ENCODE measurements at places on chromosomes 16 and 17. TPM values are rescaled to one million over a fixed set of nuclear protein-coding genes. Genes with fewer than 3 reads are reported as not detected.

Gene BAIAP3
- 3.9 TPM for total RNA-seq

Gene ABI3
- total RNA-seq: 8.5 TPM

Gene GNGT2
- total RNA-seq: 1.3 TPM

Gene PRCD
- 9.8 TPM for total RNA-seq

Gene GPR142
- total RNA-seq: 1.1 TPM

Gene P2RX5
- total RNA-seq: 1.8 TPM

Gene CCL8
- 10.3 TPM for total RNA-seq

Gene DLX3
- total RNA-seq: 0.22 TPM

DNA sequence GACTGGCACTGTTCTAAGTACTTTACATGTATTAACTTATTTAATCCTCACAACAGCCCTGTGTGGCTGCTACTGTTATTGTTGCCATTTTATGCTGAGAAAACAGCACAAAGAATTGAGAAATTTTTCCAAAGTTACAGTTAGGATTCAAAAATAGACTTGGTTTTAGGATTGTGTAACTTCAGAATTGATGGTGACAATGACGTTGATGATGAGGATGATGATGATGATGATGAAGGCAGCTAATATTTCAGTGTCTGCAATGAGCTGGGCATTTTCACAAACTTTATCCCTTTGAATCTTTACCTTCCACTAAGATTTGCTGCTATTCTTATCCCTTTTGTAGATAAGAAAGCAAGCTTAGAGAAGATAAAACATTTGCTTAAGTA lies 22.1 kb downstream of the PRKCB start:
- no peak for DNase-seq

GRCh38 chr17:17481860-17482259 lies 5.1 kb downstream of the MED9 start:
- DNase-seq: no peak

DNA sequence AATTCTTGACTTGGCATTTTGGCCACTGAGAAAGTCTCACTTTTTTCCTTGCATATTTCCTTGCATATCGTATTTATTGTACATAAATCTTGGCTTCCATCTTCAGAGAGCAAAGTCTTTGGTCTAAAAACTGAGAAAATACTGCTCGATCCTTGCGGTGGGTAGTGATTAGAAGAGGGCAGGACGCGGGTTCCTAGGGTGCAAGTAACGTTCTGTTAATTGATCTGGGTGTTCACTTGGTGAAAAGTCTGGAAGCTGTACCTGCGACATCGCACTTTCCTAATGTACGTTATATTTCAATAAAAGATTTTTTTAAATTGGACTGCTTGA lies 758 bp upstream of the UBALD2 start:
- no peak for DNase-seq

DNA sequence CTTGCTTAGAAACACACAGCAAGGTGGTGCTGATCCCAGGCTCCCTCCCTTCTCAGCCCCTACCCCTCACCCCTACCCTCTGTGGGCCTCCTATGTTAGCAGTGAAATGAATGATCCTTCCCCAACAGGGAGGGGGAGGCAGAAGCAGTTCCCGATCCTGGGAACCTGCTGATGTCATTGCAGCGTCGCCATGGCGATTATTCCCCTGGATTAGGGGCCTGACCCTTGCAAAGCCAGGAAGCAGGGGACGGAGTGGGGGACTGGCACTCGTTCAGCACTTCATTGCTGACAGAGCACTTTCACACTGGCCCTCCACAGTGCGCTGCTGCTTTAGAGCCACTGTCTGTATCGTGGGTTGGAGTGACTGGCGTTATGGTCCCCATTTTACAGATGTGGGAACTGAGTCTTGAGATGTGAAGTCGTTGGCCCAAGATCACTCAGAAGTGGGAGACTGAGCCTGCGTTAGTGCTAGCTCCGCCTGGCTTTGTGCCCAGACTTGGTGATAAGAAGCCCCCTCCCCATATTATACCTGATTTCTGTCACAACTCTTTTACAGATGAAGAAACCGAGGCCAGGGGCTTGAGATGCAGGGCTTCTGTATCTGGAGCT lies 26.6 kb downstream of the LASP1 start:
- no peak for DNase-seq

DNA sequence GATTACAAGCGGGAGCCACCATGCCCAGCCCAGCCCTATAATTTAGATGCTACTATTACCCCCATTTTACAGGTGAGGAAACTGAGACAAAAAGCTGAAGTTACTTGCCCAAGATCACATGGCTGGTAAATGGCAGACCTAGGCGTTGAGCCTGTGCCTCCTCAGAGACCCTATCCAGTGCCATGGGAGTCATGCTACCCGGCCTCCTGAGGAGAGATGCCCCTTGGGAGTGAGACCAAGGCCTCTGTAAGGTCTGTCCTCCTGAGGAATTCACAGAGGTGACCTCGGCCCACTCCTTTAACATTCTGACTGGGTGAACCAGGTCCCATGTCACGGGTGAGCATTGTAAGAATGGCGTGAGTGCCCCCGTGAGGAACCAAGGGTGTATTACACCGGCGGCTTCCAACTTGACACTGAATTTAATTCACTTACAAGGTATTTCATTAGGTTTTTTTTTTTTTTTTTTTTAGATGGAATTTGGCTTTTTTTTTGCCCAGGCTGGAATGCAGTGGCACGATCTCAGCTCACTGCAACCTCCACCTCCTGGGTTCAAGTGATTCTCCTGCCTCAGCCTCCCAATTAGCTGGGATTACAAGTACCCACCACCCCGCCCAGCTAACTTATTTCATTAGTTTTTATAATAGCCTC lies 95.7 kb downstream of the ABCC6 start:
- DNase-seq: peak; percentile 81

- DNase-seq: no peak
Measured at GRCh38 chr17:49343273-49343672, 18.8 kb downstream of the ZNF652 start.

- DNase-seq: no peak
Measured at GRCh38 chr17:31627960-31628359, 231.1 kb downstream of the COPRS start.

DNA sequence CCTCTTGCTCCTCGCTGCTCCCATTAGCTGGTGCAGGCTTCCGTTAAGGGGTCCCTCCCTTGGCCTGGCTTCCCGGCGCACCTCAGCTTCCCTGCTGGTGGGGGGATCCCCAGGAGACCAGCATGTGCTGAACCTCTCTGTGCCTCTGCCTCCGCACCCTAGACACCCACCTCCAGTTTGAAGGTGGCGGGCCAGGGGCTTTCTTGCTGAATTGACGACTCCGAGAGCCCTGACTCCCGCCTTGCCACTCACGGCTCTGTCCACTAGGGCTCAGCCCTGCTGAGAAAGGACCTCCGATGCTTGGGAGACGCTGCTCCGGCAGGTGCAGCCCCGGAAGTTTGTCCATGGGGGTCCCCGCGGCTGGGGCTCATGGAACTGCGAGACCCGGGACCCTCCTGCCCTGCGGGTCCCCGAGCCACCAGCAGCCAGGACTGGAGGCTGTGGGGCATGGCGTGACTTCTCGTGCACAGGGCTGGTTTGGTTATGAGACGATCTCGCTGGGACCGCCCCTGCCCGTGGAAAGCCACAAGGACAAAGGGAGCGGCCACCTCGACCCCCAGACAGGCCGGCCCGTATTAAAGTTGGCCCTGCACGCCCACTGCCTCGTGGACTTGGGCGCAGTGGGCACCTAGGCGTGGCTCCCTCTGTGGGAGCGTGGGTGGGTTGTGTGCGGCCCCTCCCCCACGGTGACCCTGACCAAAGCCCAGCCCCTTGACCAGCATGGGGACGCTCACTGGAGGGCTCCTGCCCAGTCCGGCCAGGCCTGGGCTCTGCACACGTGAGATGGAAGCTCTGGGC lies 8.1 kb downstream of the CHMP6 start:
- DNase-seq: no peak

DNA sequence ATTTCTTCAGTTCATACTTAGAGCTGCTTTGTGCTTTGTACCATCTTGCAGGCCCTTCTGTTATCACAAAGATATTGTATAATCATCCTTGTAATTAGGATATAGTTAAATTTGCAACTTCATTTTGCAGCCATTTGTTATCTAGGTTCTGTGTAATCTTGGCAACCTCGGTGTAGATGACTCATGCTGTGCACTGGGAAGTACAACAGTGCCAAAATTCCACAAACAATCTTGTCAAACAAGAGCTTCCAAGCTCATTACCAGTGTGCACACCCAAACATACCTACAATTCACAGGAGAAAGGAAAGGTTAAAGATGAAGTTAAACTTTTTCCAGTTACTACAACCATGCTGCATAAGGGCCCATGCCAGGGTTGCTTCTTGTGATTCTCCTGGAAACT lies 1231.8 kb downstream of the CDH11 start:
- DNase-seq: no peak

- DNase-seq: no peak
Measured at GRCh38 chr17:77569846-77570564, 388.5 kb upstream of the TNRC6C start.

DNA sequence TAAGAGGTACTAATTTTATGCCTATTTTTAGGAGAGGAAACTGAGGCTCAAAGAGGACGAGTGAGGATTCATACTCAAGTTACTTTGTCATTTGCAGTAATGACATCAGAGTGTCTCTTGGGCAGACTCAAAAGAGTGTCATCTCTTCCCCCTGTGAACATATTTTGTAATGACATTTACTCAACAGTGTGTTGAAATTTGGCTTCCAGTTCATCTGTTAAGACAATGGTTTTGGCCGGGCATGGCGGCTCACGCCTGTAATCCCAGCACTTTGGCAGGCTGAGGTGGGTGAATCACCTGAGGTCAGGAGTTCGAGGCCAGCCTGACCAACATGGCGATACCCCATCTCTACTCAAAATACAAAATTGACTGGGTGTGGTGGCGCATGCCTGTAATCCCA lies 28.9 kb downstream of the WFDC1 start:
- DNase-seq: no peak

DNA sequence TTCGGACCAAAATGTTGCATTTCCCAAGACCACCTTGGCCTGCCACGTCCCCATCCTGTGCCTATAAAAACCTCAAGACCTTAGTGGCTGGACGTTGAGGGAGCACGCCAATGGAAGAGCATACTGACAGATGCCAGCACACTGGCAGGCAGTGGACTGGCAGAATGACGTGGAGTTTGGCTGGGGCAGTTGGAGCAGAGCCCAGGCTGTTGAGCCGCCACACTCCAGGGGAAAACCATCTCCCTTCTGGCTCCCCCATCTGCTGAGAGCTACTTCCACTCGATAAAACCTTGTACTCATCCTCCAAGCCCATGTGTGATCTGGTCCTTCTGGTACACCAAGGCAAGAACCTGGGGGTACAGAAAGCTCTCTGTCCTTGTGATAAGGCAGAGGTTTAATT lies 494.1 kb downstream of the CDH11 start:
- no peak for DNase-seq

- DNase-seq: no peak
Measured at GRCh38 chr16:14539631-14540030, 90.4 kb downstream of the PARN start.

GRCh38 chr17:35147375-35147905 lies at the start of gene UNC45B:
TSS of gene UNC45B (plus strand) at chr17:35147817. CDS start at chr17:35148264, 447 bp downstream.
- no peak for DNase-seq

GRCh38 chr17:33964344-33964979 lies 290.6 kb upstream of the CCL2 start:
- DNase-seq: no peak

DNA sequence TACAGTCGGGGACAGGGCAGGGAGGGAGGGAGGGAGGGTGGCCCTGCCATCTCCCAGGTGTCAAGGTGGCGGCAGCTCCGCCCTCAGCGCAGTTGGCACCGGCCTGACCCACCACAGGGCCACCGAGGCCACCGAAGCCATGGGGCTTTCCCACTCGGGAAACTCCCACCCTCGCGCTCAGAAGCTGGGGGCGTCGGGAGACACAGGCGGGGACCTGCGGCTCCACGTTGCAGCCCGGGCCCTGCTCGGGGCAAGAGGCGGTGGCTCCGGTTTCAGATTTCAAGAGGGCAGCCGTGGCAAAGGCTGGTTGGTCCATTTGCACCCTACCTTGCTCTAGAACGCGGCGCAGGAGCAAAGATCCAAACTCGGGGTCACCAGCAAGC lies 544 bp downstream of the CYB561 start:
- DNase-seq: no peak

- no peak for DNase-seq
Measured at GRCh38 chr17:58956997-58957724, 149.5 kb downstream of the TRIM37 start.

DNA sequence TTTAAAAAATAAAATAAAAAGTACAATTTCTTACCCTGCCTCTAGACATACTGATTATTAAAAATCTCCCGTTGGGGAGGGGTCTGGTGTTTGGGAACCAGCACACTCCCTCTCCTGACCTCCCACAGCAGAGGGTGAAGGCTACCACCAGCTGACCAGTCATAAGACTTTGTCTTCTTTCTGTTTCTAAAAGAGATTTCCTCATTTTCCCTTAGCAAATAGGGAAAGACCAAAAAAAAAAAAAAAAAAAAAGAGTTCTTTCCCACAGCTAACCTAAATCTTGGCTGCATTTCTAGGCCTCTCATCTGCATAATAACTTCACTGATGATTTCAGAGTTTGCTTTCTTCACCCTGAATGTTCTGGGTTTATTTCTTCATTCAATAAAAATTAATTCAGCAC lies 30.3 kb downstream of the CDK5RAP3 start:
- no peak for DNase-seq

GRCh38 chr17:77831474-77832179 lies 126.9 kb upstream of the TNRC6C start:
- peak; percentile 56 for DNase-seq

DNA sequence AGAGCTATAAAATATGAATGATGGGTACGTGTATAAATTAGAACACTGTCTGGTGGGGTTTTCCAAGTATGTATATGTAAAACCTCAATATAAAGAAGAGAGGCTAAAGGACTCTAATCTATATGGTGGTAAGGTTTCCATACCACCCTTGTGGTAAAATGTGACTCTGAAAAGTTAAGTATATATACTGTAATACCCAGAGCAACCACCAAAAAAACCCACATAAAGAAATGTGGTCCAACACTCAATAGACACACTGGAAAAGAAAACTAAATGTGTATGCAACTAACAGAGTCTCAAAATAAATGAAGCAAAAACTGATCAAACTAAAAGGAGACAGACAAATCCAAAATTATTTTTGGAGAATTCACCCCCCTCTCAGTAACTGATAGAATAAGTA lies 72.2 kb downstream of the XPO6 start:
- no peak for DNase-seq

GRCh38 chr17:66602659-66603384 lies 232.1 kb upstream of the CACNG5 start:
- DNase-seq: no peak

- DNase-seq: no peak
Measured at GRCh38 chr16:83404261-83404660, 403.5 kb upstream of the HSBP1 start.

DNA sequence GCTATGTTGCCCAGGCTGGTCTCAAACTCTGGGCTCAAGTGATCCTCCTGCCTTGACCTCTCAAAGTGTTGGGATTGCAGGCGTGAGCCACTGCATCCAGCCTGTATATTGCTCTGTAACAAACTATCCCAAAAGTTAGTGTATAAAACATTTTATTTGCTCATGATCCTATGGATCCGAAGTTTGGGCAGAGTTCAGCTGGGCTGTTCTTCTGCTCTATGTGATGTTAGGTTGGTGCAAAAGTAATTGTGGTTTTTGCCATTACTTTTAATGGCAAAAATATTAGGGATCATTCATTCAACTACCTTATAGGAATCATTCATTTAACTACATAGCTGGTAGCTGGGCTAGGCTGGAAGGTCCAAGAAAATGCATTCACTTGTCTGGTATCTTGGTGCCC lies 12.8 kb upstream of the WFIKKN2 start:
- no peak for DNase-seq

- no peak for DNase-seq
Measured at GRCh38 chr16:86955136-86955855, 361.9 kb downstream of the C16orf95 start.

GRCh38 chr16:14028202-14028601 lies 42.9 kb upstream of the MRTFB start:
- no peak for DNase-seq
